Activated CD8-positive, alpha-beta memory T cell treated with anti-CD3 and anti-CD28 coated beads for 48 hours (primary cell): ENCODE measurements at places on chromosomes 7 and 10.

- DNase-seq, result no peak
Measured at GRCh38 chr7:108890862-108891261, 321.2 kb downstream of the DNAJB9 start.

DNA sequence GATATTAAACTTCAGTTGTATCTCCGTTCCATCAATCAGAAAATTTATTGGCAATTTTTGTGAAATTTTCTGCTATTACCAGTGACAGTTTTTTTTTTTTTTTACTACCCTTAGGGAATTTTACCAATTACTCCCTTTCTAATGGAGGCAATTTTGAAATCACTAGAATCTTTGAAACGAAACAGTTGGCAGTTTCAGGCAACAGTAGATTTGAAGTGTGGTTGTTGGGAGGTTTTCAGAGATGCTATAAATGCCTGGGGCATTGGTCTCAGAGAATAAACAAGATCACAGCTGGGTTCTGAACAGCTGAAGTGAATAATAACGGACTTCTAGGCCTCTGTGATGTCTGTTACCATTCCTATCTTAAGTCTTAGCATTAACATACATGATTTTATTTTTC, 535.9 kb upstream of the POT1 start:
- DNase-seq, result no peak

DNA sequence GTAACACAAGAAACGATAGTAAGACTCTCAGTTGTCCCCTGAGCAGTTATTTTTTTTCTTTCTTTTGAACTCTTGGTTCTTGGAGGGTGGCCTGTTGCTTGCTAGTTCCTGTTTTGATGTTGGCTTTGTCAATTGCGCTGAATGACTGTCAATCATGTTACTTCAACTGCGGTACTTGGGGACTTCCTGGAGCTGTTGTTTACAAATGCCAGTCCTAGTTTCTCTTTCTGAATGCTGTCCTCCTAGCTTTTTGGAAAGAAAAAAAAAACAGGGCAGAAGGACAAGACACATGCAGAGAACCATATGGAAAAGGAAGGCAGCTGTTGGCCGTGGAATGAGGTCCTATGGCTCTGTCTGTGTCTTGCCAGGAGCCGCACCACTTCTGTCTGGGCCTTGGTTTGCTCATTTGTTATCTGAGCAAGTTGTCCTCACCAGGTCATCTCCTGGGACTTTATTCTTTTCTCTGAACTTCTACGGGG, 7.0 kb upstream of the PDCD4 start:
- no peak for DNase-seq

GRCh38 chr7:5230265-5231067, 40.4 kb downstream of the WIPI2 start:
- DNase-seq, result no peak

DNA sequence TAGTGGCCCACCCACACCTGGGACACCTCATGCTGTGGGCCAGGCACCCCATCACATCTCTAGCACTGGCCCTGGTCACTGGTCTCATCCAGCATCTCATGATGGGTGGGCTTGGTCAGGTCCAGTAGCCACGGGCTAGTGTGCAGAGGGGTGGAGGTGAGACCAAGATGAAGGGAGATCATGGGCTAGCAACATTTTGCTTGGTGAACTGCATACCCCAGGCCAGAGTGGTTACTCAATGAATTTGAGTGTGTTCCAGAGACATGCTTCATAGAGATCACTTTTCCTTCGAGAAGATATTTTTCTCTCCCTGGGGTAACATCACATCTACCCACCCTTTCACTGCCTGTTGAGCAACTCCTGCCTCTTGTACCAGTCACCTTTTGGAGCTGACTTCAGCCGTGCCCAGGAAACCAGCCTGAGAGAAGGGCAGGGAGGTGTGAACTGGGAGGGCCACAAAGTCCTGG, 44.2 kb downstream of the MINDY4 start:
- no peak for DNase-seq

DNA sequence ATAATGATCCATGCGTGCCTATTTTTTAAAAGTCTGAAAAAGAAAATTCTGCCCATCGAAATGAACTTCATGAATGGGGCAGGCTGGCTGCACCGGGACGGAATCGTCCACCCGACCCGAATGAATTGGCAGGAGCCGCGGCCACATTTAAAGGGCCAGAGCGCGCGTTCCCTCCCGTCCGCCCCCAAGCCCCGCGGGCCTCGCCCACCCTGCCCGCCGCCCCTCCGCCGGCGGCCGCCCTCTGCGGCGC, 319 bp upstream of the GATA3 start:
- DNase-seq, result no peak

DNA sequence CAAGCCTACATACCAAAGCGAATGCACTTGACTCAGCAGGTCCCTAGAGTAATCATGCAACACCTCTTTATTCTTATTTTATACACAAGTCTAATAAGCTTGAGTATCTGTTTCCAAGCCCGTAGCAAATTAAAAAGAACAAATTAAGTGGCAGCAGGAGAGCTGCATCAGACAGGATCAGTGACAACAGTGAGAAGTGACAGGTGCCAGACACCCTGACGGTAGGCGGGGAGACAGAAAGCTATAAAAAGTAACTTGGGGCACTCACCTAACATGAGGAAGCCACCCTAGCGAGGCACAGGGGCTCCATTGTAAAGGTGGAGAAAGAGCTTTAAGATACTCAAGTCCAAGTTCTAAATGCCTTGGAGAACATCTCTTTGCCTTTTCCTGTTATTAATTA, 174.2 kb downstream of the PLXNA4 start:
- no peak for DNase-seq

DNA sequence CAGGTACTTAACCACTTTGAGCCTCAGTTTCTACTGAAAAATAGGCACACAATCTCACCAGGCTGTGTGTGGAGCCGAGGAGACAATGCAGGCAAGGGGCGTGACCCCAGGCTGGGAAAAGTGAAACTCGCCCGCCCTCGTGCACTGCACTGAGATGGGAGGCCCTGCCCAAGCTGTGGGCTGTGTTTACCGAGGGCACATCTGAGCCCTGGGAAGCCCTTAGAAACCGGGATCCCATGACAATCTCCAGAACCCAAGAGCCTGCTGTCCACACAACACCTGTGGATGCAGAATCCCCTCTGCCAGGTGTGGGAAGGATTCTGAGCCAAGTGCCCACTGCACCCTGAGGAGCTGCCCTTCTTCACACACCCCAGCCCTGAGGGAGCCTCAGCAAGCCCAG, 198.3 kb downstream of the GRID1 start:
- no peak for DNase-seq

DNA sequence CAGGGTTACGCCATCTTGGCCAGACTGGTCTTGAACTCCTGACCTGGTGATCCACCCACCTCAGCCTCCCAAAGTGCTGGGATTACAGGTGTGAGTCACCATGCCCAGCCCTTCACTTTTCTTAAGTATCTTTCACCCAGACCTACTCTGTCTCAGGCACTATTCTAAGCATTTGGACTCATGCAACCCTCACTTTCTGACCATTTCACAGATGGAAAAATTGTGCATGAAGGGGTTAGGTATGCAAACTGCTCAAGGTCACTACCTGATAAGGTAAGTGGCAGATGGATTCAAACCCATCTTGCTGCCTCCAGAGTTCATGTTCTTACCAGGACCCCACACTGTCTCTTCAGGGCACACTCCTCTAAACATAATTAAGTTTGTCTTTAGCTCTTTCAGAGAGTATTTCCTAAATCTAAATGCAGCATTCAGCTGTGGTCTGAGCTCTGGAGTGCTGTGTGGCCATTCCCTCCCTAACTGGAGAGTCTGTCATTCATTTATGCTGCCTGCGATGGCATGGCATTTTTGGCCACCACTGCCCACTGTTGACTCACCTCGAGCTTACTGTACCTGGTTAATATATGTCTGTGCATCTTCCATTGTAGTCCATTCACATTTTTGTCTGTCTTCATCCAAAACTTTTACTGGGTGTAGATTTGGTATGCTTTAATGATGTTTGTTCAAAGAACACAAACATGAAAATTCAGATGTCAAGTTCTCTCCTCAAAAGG, 88.4 kb downstream of the CCDC71L start:
- DNase-seq, result no peak

DNA sequence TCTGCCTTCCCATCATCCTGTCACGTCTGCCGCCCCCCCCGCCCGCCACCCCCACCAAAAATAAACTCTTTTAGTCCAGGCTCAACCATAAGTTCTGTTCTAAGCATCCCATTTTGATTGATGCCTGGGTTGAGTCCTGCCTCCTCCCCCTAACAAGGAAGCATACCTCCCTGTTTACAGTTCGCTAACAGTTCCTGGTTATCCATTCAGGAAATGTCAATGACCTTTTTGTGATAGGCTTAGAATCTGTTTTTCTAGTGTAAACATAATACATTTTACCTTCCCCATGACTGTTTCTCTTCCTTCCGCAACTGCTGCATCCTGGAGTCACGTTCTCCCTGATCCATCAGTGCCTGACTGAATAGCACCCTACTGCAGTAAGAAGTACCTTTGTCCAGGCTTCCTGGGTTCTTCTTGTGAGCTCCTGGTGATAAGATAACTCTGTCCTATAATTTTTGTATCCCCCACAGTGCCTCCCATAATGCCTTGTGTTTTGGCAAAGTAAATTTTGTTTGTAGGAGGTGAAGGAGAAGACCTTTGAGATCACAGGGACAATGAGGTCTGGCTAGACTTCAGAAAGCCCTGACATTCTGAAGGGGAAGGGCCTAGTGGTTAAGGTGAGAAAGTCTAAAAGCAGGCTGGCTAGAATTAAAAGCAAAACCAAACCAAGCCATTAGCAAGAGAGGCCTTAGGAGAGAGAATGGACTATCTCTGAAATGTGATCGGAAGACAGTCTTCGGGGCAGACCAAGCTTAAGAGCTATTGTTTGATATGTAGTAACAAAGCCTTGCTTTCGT, 7.3 kb downstream of the AGFG2 start:
- no peak for DNase-seq

DNA sequence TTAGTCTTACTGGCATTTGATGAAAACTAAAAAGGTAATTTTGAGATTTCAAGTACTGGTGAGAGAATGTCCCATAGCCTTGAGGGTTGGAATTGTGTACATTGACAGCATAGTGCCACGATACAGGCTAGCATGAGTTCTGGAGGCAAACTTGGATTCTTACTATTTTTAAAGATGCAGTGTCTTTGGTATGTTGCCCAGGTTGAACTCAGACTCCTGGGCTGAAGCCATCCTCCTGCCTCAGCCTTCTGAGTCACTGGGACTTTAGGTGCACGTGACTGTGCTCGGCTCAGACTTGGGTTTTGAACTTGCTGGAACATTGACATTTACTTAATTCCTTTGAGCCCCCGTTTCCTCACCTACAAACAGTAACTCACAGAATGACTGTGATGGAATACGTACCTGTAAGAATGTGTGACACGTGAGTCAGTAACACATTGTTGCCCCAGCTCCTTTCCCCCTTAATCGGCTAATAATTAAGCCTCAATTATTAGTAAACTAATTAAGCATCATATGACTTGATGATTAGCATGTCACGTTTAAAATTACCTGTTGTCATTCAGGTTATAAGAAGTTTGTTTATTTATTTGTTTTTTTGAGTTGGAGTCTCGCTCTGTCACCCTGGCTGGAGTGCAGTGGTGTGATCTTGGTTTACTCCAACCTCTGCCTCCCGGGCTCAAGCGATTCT, 10.6 kb downstream of the DNAJB6 start:
- no peak for DNase-seq

DNA sequence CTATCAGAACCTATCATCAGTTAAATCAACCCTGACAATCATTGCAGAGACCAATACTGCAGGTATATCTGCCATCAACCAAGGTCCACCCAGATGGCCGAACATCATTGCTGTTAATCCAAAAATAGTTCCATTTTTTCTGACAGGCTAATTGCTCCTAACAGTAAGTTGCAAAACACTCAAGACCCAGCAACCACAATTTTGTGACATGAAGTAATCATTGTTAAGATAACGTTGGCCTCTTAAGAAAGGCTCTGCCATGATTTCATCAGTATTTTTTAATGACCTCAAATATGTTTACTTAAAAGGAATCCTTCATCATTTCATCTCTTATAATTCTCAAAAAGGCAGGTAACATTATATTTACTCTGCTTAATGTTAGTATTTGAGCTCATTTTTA, 553.4 kb upstream of the POM121L12 start:
- no peak for DNase-seq

DNA sequence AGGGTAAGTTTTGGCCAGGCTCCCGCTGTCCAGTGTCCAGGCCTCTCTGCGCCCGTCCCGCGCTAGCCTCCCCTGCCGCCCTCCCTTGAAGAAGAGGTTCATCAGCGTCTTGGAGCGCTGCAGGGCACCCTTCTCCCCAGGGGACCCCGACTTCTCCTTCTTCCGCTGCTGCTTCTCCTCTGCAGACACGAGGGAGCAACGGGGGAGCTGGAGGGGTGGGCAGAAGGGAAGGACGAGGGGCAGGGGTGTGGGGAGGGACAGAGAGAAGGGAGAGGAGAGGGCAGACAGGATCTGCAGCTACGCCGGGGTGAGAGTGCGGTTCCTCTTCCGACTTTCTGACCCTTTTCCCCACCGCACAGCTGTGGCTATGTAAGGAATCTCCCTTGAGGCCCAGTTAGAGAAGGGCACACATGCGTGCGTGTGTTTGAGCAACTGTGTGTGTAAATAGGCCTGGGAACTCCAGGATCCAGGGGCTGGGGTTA, 12.8 kb downstream of the PDZD7 start:
- no peak for DNase-seq

GRCh38 chr7:115066050-115066449, 144.2 kb downstream of the MDFIC start:
- no peak for DNase-seq

DNA sequence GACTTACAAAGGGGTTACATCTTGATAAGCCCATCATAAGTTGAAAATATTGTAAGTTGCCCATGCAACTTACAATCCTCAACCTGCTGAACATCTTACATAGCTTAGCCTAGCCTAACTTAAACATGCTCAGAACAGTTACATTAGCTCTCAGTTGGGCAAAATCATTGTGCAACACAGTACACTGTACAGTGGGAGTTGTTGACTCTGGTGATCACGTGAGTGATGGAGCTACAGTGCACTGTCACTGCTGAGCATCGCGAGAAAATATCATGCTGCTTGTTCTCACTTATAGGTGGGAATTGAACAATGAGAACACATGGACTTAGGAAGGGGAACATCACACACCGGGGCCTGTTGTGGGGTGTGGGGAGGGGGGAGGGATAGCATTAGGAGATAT, 214.9 kb upstream of the ZMIZ1 start:
- DNase-seq, result no peak
